ENCODE measurements at places on chromosomes 2 and 18.
A peak's percentile ranks its signal among the peaks of the same experiment; 100 is the strongest.

- no peak for DNase-seq
These were observed 83.2 kb downstream of the DDX1 start for GRCh38 chr2:15674637-15675455.

GRCh38 chr18:28176948-28177827, at the start of gene CDH2:
CDH2 (minus strand) TSS chr18:28177130; CDS start chr18:28177022, 108 bp downstream.
- DNase-seq = peak; percentile 74

DNA sequence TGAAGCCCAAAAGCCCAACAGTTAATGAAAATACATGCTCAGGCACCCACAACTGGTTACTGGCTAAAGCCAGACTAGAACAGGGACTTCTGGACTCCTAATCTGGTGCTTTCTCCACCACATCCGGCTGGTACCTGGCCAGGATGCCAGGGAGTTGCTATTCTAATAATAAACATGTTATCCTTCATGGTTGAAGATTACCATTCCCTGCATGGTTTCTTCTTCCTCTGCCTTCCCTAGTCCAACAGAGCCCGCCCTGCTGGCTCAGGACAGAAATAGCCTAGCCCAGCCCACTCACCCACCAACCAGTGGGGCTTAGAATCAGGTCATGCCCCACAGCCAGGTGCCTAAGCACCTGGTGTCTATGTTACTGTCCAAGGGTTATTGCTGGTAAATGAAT, 184.2 kb downstream of the TMEM247 start:
- no peak for DNase-seq

DNA sequence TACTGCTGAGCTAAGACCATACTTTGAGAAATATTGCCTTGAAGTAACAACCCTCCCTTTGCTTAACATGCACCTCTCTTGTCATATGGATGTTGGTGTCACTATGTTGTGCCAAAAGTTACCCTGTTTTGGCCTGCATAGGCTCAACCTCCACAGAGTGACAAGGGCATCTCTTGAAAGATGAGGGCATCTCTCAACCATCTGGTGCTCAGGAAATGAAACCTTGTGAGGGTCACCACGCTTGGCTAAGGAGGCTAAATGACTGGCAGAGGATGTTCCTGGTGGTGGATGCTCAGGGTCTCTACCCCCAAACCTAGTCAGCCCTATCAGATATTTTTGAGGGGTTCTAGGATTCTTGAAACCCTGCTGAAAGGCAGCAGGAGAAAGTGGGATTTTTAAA, 2.3 kb downstream of the LHCGR start:
- DNase-seq = no peak

- DNase-seq = peak; percentile 42
These were observed 2113.3 kb upstream of the PIK3C3 start for GRCh38 chr18:39841482-39842365.

DNA sequence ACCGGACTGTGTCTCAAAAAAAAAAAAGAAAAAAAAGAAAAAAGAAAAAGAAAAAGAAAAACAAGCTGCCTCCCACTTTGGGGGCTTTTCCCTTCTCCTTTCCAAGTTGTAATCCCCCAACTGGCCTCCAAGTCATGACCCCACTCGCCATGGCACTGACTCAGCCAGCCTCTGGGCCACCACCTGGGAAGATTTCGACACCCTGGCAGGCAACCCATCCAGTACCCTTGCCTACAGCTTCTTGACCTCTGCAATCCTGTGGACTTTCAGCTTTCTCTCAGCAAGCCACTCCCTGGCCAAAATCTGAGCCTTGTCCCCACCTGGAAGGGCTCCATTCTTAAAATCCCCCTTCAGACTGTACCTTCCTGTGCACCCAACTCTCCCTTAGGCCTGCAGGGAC, 22.3 kb upstream of the FOSL2 start:
- DNase-seq = no peak

GRCh38 chr2:182744490-182744889, 28.4 kb downstream of the DNAJC10 start:
- no peak for DNase-seq

- DNase-seq = no peak
These were observed 4.1 kb downstream of the ITGA6 start for GRCh38 chr2:172431463-172431862.

GRCh38 chr2:205700331-205701132, 18.2 kb downstream of the NRP2 start:
- DNase-seq = peak; percentile 53

GRCh38 chr2:176997074-176997791, 215.4 kb upstream of the HNRNPA3 start:
- DNase-seq = peak; percentile 47

DNA sequence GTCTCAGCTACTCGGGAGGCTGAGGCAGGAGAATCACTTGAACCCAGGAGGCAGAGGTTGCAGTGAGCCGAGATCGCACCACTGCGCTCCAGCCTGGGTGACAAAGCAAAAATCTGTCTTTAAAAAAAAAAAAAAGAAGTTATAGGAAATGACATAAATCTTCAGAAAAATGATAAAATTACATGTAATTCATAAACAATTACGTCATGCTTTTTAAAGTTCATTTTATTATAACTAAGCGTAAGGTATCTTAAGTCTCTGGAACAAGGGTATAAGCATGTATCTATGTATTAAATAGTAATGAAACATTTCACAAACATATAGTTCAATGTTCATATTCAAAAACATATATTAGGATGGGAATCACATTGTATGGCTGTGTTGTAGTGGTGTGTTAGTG, 425.9 kb downstream of the SPAG16 start:
- DNase-seq = no peak

GRCh38 chr2:223729781-223730180, 107.6 kb downstream of the AP1S3 start:
- no peak for DNase-seq

All from GM04504 (cell line).